Tongue (tissue), 3 donors: ENCODE measurements at places on chromosomes 1 and 21. TPM values are rescaled to one million over a fixed set of nuclear protein-coding genes. Genes with fewer than 3 reads are reported as not detected.

DNA sequence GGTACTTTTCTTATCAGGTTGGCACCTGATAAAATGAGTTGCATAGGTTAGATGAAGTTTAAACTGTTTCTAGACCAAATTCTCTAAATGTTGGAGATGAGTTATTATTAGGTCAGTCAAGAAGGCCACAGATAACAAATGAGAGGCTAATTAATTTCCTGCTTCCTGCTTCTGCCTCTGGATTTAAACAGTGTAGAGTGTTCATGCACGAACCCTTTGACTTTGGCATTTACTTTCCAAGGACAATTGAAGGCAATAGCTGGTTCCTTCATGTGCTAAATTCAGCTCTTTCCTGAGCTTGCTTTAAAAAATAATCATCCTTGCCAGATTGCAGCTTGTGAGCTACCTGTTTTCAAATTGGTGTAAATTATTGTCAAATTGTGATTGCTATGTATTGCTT, 80.6 kb downstream of the RASAL2 start:
- DNase-seq, result no peak

DNA sequence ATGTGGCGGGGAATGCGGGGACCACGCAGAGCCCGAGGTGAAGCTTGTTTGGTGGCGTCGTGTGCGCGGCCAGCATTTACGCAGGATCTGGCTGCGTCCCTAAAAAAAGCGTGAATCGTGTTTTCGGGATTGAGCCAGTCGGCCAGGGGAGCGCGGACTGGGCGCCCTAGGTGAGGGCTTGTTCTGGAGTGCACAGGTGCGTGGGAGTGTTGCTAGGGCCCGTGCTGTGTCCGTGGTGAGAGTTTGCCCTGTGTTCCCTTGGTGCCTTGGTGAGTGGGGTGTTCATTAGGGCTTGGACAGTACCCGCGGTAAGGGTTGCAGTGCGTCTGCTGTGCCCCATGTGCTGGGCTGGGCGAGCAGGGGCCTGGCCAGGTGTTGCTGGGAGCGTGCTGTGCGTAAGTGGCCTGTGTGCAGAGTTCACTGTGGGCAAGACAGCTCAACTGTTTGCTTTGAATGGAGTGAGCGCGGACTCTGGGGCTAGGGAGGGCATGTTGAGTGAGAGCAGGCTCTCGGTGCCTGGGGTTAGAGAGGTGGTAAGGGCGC, 673 bp downstream of the CD46 start:
- DNase-seq, result peak; percentile 24

GRCh38 chr1:119359730-119360129, 8.9 kb upstream of the HAO2 start:
- no peak for DNase-seq

GRCh38 chr1:198647055-198647454, 8.2 kb downstream of the PTPRC start:
- no peak for DNase-seq

DNA sequence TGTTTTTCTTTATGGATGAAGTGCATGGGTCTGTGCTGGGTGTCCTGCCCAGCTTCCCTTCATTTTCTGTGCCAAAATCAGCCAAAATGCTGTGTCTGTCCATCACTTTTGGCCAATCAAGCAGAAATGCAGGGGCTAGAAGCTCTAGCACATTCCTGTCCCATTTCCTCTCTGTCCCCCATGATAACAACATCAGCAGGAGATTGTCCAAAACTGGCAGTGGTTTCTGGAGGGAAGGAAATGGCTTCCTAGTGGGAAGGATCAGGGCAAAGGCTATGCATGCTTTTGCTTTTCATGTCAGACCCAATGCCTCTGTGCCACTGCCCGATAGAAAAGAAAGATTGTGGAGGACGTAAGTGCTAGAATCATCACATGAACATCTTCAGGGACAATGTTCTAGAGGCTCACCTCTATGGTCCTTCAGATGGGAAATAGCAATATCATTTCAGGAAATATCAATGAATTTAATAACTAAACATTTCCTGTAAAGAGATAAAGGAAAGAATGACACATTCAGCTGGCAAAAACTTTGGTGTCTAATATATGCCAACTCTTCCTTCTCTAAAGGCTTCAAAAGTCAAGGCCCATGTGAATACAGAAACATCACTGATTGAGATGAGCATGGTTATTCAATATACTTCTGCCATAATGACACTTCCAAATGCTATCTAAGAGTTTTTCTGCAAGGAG, 107.5 kb downstream of the SETD4 start:
- DNase-seq, result no peak

DNA sequence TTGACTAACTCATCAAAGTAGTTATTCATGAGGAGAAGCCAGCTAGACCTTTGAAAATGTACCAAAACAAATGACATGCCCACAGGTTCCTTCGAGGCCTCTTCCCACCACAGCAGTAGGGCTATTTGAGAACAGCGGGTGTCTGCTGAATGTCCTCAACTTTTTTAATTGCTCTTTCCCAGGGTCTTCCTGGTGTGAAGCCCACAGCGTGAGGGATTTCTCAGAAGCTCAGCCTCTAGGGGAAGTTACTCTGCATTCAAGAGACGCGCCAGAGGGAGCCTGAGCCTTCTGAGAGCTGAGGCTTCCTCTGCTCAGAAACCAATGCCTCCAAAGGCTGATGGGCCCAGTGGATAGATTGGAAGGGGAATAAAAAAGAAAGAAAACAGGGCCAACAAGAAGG, 153.6 kb downstream of the OLFM3 start:
- no peak for DNase-seq

FAM131C gene
- 0.72 TPM for total RNA-seq

DNA sequence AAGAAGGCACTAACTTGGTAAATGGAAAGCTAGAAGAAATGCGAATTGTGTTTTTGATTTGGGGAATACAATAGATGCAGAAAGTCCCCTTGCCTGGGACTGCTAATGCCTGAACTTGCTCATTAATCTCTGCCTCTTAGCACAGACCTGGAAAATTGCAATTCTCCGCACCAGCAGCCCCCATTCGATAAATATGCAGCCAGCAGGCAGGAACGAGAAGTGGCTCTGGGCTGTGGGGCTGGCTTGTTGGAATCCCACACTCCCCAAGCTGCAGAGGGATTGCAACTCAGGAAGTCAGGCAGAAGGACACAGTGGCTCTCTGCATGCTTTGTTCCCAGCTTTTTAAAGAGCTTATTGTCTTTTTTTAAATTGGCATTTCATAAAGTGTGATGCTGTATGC, 51.3 kb downstream of the PCP4 start:
- peak; percentile 52 for DNase-seq

ATP1A4 gene
- 0.62 TPM for total RNA-seq

- no peak for DNase-seq
These were observed 3.5 kb upstream of the DMRTA2 start for GRCh38 chr1:50426702-50427085.

DNA sequence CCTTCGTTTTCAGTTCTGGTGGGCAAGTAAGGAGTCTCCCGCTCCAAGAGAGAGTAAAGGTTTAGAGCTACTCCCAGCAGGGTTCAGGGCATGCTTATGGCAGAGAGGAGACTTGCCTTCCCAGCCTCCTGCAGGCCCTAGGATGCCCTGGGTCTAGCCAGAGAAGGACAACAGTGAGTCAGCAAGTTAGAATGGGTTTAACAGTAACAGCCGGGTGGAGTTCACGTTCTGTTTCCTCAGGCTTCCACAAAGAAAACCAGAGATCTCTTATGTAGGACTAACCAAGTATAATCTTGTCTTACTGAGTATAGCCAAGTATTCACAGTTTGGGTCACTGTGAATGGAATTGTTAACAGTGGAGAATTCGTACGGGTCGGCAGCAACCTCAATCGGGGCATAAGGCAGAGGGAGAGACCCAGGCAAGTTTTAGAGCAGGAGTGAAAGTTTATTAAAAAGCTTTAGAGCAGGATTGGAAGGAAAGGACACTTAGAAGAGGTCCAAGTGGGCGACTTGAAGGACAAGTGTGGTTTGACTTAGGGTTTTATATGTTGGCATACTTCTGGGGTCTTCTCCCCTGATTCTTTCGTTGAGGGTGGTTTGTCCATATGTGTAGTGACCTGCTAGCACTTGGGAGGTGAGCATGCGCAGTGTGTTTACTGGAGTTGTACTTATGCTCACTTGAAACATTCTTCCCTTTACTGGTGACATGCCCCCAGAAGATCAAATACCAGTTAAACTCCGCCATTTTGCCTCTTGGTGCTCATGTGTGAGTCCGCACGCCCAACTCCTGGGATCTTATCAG, 4.5 kb downstream of the OVAAL start:
- DNase-seq, result no peak

- peak; percentile 81 for DNase-seq
These were observed 154.4 kb downstream of the PLPP3 start for GRCh38 chr1:56424744-56425493.

DNA sequence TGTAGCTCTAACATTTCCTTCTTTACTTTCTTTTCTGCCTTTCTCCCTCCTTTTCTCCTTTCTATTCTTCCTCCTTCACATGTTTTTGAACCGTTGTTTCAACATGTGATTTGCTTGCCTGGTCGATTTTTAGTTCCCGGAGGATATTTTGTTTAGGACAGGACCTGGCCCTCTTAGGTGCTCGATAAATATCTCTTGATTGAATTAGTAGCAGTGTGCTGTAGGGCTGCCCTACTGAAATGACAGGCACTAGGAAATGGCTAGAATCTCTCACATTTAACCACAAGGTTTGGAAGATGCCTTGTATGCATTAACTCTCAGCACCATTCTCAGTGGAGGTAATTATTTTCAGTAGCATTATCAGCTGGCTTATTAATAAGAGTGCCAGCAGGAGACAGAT, 305.6 kb downstream of the PAPPA2 start:
- no peak for DNase-seq

DNA sequence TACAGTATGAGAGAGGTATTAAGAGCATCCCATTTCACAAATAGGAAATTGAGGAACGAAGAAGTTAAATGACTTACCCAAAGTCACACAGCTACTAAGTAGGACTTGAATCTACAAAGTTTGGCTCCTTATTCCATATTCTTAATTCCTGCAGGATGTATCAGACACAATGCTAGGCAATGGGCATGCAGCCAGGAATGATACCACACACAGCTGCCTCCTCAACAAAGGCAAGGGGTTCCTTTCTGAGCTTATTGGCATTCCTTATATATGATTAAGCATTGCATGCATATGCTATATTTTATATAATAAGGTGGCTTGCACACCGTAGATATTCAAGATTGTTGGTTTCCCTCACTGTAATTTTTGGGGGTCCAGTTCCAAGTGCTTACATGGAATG, 34.2 kb upstream of the JUN start:
- DNase-seq, result peak; percentile 38

RHOC gene
- total RNA-seq, result 159 TPM

DNA sequence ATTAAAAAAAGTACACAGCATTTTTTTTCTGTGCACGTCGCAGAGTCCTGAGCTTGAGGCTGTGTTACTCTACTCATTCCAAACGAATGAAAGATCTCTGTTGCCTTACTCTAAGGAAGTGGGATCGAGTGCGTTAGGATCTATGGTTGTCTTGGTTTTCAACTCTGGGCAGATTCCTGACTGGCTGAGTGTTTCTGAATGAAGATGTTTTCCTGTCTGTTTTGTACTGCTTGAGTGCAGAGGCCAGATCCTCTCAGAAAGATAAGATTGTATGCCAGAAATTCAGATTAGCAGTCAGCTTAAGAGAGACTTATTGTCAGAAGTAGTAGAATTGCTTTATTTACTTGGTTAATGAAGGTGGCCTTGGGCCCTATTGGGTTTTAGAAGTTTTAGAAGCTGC, 14.0 kb downstream of the PLA2G2E start:
- no peak for DNase-seq

- DNase-seq, result no peak
These were observed 4.7 kb upstream of the PTPRF start for GRCh38 chr1:43526002-43526401.

DNA sequence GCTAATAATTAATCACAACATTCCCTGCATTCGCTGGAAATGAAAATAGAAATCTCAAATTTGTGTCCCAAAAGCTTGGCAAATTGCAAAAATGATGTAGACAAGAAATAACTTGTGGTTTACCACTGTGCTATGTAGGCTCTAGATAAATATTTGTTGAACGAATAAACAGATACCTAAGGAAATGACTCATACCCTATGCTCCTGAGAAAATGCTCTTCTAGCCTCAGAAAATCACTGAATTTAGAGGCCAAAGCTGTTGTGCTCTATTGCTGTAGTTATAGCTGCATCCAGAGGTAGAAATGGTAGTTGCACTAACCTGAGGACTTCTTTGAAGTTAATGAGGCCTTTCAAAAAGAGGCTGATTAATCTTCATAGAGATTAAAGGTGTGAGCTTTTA, 142.0 kb upstream of the ZNHIT6 start:
- DNase-seq, result peak; percentile 3

GRCh38 chr1:157969697-157970485, 23.6 kb upstream of the KIRREL1 start:
- DNase-seq, result peak; percentile 66

DNA sequence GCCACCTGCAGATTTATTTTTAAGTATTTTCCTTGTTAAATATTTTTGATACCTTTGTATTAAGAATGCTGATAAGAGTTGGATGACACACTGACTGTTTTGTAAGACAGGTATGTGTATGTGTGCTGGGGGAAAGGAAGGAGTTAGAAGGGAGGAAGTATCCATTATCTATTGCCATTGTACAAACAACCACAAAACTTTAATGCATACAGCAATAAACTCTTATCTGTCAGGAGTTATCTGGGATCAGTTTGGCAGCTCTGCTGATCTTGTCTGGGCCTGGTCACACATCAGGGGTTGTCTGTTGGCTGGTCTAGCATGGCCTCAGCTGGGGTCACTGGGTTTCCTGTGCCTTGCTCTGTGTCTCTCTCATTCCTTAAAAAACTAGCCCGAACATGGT, 423.9 kb upstream of the USP24 start:
- DNase-seq, result no peak

- DNase-seq, result no peak
These were observed 6.8 kb downstream of the COL18A1 start for GRCh38 chr21:45411810-45412206.

DNA sequence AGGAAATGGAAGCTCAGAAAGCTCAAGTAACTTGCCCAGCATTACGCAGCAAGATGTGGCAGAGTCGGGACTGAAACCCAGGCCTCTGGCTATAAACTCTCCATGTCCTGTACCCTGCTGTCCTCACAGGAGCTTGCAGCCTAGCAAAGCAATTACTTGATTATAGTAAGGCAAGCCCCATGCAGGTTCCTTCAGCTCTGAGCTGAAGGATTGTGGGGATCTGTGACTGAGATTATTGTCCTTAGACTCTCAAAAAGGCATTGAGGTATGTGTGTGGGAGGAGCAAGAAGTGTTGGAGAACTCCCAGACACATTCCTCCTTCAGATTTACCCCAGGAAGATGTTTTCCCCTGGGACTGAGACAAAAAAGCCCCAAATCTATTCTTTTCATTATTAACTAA, 124.0 kb upstream of the SPATA6 start:
- no peak for DNase-seq
